Femur (tissue), 1 donor: ENCODE measurements at places on chromosomes 5 and 9.

GRCh38 chr9:78097541-78097940, 65.9 kb upstream of the GNAQ start:
- DNase-seq, result no peak

- no peak for DNase-seq
Measured at GRCh38 chr5:160628619-160628968, 206.9 kb downstream of the PTTG1 start.

DNA sequence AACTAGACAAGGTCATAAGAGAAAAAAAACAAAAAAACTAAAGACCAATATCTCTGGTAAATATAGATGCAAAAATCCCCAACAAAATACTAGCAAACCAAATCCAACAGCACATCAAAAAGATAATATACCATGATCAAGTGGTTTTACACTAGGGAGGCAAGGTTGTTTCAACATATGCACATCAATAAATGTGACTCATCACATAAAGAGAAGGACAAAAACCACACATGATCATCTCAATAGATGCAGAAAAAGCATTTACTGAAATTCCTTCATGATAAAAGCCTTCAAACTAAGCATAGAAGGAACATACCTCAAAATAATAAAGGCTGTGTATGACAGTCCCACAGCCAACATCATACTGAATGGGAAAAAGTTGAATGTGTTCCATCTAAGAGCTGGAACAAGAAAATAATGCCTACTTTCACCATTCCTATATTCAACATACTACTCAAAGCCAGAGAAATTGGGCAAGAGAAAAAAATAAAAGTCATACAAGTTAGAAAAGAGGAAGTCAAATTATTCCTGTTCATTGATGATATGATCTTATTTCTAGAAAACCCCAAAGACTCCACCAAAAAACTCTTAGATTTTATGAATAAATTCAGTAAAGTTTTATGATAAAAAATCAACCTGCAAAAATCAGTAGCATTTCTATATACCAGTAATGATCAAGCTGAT, 72.2 kb upstream of the FAM169A start:
- DNase-seq, result no peak

GRCh38 chr5:67875601-67876000, 340.0 kb upstream of the PIK3R1 start:
- no peak for DNase-seq

DNA sequence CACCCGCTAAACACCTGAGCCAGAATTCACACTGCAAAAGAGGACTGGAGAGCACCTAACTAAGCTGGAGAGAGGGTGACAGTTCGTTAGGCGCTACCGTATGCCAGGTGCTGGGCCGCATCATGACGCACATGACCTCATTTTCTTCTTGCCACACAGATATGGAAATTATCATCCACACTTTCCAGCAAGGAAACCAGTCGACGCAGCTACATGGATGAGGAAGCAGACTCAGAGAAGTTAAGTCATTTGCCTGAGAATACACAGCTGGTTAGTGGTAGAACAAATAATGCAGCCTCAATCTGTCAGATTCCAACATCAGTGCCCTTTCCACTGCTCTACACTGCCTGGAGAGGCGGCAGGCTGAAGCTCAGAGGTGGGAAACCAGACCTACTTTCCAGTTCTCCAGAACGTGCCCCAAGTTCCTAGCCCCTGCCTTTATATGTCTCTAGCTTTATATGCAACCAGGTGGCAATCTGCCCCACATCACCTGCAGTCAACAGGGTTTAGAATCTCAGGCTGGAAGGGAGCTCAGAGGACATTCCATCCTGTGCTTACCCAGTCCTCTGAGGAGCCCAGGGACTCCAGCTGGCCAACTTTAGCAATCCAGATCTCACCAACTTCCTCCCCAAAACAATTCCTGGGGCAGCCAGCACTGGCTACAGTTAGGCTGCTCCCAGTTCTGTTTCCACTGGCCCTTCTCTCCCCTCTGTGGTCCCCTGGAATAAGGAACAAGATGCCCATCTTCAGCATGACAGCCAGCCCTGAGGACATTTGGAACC, 8.8 kb downstream of the TNIP1 start:
- DNase-seq, result no peak

DNA sequence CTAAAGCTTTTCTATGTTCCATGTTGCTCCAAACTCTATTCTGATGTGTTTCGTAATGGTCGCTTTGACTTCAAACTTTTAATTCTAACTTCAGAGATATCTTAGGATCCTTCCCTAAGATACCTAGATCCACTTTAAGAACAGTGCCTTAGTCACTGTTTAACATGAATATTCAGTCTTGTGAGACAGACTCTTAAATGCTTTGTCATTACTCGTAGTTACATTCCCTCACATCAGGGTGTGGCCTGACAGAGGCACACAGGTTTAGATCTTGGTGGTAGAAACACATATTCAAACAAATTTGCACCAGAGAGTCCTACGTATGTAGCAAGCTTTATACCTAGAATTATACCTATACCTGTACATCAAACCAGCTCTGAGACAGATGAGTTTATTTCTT, 687.0 kb upstream of the C9orf72 start:
- DNase-seq, result no peak

DNA sequence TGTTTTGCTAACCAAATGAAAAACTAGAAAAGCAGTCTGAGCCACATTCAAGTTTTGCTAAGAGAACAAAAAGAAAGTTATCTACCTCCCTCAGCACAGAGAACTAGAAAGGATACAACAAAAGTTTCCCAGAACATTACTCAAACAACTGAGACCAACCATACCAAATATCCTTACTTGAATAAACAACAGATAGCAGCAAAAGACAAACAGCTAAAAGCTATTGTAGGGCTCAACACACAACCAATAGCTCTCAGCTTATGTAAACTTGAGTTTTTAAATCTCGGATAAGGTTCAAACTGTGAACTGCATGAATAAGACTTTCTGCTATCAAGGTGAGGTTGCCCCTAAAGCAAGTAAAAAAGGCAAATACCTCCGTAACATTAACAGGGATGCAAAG, 3.5 kb downstream of the EPB41L4A start:
- no peak for DNase-seq

DNA sequence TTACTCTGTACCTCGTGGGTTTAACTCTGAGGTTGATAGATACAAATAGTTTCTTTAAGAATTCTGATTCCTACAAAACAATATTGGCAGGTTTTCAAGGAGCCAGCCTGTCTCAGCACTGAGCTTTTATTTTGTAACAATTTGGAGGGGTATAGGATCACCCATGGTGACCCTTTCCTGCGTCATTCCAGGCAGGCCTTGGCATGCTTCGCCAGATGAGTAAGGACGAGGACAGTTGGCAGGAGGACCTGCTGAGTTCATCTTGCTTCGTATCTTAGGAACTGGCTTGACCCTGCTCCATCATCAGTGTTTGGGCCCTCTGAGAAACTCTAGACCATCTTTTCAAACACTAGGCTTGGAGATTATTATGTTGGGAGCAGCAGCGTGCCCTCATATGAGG, 17.9 kb downstream of the ZNF462 start:
- DNase-seq, result no peak

- DNase-seq, result no peak
Measured at GRCh38 chr9:21392270-21392669, 7.1 kb upstream of the IFNA2 start.

GRCh38 chr5:96717874-96718273, 55.7 kb downstream of the CAST start:
- no peak for DNase-seq

DNA sequence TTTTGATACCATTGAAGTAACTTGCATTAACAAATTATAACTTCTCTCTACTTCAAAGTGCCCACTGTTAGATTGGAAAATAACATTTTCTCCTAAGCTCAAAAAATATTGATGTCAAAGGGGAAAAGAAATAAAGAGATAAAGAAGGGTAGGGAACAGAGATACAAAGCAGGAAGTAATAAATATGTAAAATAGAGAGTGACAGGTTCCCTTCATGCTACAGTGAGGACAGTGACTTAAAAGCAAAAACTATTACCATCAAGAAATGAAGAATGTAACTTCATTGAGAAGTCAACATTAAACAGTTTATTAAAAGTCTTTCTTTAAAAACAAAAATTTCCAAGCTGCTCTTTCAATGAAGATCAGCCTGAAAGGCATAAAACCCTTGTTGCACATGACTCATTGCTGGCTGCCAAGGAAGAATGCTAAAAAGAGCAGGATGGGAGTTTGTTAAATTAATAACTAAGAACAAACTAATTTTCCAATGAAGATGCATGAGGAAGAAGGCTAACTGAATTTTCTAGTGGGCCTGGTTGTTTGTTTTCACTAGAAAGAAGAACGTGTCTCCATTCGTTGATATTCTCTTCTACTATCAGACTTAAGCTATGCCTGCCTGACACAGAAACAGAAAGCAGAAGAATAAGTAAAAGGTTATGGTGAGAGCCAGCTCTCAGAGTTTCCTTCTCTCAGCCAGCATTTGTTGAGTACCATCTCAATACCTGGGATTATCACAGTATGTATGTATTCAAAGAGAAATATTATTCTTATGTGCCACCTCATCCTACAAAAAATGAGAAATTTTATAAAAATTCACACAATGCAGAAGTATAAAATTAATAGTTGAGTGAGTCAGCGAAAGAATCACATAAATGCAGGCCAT, 197.8 kb upstream of the NREP start:
- no peak for DNase-seq

- no peak for DNase-seq
Measured at GRCh38 chr5:157602505-157602904, 26.9 kb upstream of the ADAM19 start.

- DNase-seq, result no peak
Measured at GRCh38 chr5:61319388-61320146, 12.5 kb upstream of the ZSWIM6 start.

GRCh38 chr9:129464972-129465833, 155.7 kb downstream of the C9orf50 start:
- peak; percentile 68 for DNase-seq

DNA sequence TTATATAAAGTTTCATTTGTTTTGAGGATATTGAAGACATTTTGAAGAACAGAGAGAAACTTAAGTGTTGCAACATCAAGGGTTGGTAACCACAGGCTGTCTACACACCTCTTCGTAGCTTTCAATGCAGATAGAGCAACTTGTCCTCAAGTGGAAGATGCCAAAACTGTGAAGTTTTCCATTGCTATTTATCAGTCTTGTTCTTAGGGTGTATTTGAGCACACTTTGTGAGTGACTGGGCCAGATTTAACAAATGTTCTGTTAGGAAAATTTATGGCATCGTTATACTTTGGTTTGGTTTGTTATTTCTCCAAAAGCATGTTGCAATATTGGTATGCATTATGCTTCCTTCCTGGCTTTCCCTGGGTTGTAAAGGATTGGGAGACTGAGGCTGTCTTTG, 31.6 kb downstream of the NNT start:
- no peak for DNase-seq

DNA sequence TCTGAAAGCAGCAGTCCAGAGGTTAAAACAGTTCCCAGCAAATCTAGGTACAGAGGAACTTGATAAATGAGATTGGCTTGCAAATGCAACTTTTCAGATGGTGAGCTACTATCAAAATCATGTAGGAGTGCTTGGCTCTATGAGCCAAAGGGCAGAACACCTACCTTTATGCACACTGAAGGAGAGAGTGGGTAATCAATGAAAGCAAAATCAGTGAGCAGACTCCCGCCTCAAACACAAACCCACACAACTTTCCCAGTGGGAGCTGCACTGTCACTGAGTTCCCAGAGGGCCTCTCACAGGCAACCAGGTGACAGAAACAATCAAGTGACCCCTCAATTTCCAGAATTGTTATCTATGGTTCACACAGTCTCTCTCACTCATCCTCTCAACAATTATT, 8.5 kb downstream of the ARL15 start:
- no peak for DNase-seq

GRCh38 chr9:112378328-112379176, 1.4 kb upstream of the HSDL2 start:
- DNase-seq, result no peak

- no peak for DNase-seq
Measured at GRCh38 chr5:7970816-7971215, 101.9 kb downstream of the MTRR start.

GRCh38 chr5:95369782-95370181, 21.4 kb upstream of the FAM81B start:
- no peak for DNase-seq

GRCh38 chr9:9091387-9091786, 1291.8 kb upstream of the DMAC1 start:
- no peak for DNase-seq

DNA sequence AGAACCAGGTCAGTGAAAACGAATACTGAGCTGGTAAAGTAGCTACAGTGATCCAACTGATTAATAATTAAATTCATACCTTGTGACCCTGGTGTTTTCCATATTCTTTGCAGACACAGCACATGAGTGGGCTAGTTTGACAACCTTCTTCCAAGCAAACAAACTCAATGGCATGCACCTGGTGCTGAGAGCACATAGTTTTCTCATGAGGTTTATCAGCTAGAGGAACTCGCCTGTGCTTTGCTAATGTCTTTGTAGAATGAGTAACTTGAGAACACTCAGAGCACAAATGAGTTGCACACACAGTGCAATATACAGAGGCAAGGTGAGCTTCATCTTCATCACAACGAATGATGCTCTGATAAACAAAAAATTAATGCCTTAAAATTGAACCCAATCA, 12.6 kb downstream of the TRIM23 start:
- no peak for DNase-seq
